NCI-H1048 (cell line): ENCODE measurements at places on chromosomes 16 and 17.

- DNase-seq = no peak
Measured at GRCh38 chr16:89061590-89062380, 31.9 kb upstream of the ACSF3 start.

- no peak for DNase-seq
Measured at GRCh38 chr16:87002717-87003413, 314.3 kb downstream of the C16orf95 start.

DNA sequence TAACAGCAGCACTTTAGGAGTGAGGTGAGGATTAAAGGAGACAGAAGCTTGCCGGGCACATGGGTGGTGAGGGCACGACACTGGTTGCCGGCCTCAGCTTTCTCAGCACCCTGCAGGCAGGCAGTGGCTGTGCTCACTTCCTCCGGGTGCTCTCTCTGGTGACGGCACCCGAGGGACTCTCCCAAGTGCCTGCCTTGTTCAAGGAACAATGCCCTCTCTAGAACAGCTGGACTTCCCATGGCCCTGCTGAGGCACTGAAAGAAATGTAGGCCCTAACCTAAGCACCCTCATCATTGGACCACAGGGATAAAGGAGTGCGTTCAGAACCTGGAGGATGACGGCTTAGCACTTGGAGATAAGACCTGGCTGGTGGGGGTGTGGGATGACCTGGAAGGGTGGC lies 72.7 kb downstream of the N4BP1 start:
- DNase-seq = no peak

DNA sequence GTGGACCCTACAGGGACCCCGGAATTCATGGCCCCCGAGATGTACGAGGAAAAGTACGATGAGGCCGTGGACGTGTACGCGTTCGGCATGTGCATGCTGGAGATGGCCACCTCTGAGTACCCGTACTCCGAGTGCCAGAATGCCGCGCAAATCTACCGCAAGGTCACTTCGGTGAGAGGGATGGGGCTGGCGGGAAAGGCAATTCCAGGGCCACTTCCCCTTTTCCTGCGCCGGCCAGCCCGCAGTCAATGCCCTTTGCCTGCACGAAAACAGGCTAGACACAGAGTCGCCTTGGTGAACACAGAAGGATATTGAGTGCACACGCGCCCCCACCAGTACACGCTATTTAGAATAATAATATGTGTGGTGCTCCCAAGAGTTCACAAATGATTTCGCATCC lies 4.0 kb downstream of the WNK4 start:
- no peak for DNase-seq

DNA sequence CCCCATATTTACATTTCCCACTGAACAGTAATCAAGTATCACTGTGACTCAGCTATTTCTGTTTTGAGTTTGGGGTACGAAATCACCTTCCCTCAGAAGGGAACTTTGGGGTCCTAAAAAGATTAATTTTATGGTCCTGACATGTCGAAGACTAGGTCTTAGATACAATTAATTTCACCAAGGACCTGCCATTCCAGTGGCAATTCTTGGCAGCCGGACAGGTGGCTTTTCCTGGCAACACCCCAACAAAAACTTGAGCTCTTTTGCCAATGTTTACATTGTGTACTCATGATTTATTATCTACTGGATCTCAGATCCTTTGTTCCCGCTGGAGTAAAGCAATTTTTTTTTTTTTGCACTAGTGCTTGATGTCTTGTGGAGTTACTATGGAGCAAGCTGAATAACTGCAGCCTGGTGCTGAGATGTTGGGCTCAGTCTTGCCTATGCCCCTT lies 14.4 kb downstream of the SLFN5 start:
- DNase-seq = no peak

- DNase-seq = no peak
Measured at GRCh38 chr16:68356919-68357286, 46.1 kb downstream of the PRMT7 start.

DNA sequence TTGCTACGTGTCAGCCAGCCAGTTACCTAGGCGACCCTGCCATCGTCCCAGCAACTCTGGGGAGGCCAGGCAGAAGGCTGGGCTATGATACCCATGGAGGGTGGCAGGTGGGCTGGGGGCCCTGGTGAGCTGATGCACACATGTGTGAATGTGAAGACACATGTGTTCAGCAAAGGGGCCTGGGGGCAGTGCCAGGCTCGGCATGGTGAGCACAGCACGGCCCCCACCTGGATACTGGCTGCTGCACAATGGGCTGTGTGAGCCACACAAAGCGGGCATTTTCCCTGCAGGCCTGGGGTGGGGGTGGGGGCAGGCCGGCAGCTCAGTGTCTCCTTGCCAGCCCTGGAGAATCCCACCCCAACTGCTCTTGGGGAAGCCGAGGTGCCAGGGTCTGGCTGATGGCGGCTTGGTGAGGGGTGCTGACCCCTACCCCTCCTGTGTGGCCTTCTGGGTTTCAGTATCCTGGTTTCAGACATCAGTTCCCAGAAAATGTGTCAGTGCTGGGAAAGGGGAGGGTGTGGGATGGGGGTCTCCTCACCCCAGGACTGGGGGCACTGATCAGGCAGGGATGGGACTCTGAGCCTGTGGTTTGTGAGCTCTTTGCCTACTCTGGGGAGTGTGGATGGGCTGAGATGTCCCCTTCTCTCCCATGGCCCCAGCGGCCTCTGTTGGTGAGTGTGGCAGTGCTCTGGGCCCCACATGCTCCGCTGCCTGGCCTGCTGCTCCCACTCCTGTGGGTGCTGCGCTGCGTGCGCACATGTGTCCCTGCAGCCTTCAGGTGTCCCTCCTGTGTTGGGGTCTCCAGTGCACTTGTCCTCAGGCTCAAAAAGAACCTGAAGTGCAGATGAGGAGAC lies 5.1 kb downstream of the LLGL1 start:
- DNase-seq = no peak

DNA sequence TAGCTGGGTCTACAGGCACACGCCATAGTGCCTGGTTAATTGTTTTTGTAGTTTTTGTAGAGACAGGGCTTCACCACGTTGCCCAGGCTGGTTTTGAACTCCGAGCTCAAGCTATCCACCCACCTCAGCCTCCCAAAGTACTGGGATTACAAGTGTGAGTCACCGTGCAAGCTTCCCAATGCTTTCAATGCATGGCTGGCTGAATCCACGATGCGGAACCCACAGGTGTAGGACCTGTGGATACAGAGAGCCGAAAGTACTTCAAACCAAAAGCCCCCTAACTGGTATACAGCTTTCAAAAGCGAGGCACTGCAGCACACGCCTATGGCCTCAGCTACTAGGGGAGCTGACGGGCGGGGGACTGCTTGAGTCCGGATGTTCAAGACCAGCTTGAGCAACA lies 44.8 kb downstream of the METTL16 start:
- no peak for DNase-seq

DNA sequence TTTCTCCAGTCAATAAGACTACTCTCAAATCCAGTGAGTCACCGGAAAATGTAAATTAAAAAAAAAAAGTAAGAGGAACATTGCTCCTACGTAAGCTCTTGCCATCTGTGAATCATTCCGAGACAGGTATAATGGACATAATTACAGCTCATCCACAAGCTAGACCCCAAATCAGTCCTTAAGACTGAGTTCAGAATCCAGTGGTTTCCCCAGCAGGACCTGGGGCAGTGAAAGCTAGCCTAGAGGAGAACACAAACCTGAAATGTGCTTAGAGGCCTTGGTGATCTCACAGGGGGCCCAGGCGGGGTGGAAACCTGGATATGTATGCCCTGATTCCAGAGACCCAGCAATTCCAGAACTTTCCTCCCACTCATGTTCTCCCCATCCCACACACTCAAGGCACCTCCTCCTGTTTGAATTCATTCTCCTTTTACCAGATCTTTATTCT lies 132.0 kb downstream of the COPRS start:
- no peak for DNase-seq

DNA sequence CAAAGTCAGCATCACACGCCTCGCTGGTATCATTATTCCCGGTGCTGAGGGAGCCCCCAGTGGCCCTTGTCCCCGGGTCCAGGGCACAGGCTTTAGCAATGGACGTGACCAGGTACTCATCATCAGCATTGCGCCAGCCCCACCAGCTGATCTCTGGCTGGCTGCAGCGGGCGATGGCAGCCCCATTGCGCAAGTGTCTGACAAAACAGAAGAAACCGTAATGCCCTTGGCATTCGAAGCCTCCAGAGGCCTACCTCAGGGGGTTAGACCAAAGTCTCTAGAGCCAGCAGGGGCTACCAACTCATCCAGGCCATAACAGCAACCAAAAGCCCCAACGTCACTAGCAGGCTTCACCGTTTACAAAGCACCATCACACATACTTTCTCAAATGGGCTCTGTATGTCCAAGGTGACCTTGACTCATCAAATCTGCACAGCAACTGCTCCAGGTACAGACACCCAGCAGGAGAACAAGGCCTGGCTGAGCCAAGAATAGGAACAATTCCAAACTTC lies 7.3 kb downstream of the MTMR4 start:
- DNase-seq = no peak

DNA sequence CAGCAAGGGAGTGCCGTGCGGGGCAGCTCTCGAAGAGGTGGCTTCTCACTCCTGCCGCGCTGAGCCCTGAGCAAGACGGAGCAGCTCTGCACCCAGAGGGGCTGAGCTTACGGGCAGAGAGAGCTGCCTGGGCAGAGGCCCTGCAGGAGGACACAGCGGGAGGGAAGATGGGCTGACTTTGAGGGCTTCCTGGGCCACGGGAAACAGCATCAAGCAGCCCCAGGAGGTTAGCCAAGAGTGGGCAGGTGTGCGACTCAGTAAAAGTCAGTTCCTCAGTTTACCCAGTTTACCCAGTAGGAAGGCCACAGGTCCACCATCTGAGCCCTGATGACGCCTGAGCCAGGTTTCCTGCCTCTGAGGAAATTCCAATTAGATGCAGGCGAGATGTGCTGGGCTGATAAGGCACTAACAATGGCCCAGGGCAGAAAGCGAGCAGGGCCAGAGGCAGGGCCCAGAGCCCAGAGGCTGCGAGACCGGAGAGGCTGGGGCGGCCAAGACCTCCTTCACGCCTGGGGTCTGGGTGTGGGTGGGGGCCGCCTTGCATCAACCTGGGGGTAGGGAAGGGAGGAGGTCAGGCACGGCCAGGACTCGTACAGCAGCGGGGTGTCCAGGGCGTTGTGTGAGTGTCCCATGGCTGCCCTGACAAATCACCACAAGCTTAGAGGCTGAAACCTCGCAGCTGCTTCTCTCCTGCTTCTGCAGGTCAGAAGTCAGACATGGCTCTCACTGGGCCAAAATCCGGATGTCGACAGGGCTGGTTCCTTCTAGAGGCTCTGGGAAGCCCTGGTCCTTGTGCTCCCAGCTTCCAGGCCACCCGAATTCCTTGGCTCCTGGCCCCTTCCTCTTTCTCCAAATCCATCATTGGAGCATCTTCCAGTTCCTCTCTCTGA lies 32.0 kb upstream of the CIBAR2 start:
- DNase-seq = no peak

DNA sequence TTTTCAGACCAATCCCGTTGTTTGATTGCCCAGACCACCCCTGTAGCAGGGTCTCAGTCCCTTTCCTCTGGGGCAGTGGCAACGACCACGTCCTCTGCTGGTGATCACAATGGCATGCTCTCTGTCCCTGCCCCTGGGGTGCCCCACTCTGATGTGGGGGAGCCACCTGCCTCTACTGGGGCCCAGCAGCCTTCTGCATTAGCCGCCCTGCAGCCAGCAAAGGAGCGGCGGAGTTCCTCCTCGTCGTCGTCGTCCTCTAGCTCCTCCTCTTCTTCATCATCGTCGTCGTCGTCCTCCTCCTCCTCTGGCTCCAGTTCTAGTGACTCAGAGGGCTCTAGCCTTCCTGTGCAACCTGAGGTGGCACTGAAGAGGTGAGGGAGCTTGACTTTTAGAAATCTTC lies 9.2 kb downstream of the ELOB start:
- no peak for DNase-seq

DNA sequence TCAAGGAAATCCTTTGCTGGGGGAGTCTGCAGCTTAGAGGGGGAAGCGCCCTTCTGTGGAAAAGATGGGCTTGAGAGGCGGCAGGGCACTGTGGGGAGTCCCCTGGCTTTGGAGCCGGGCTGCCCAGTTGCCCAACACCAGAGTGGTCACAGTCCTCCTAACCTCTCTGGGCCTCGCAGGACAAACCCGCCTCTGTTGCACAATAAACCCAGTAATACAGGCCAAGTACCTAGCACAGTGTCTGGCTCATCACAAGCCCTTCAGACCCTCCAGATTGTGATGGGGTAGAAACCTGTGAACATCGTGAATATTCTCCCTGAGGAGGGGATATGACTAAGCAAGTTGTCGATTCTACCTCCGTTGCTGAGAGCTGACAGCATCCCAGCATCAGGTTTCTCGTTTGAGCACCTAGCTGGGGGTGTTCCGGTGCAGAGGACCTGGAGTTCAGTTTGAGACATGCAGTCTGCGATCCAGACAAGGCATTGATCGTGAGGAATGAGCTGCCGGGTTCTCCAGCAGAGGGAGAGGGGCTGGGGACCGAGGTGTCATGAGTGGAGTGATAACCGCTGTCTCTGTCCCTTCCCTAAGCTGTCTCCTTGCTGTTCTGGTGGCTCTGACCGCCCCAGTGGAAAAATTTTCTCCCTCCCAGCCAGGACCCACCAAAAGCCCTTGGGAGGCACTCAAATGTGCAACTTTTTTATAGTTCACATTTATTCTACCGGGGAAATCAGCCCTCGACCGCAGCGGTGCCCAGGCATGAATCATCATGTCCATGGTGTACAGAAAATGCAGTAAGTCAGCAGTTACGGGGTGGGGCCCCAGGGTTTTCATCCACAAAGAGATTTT lies 161.9 kb downstream of the WSCD1 start:
- no peak for DNase-seq

DNA sequence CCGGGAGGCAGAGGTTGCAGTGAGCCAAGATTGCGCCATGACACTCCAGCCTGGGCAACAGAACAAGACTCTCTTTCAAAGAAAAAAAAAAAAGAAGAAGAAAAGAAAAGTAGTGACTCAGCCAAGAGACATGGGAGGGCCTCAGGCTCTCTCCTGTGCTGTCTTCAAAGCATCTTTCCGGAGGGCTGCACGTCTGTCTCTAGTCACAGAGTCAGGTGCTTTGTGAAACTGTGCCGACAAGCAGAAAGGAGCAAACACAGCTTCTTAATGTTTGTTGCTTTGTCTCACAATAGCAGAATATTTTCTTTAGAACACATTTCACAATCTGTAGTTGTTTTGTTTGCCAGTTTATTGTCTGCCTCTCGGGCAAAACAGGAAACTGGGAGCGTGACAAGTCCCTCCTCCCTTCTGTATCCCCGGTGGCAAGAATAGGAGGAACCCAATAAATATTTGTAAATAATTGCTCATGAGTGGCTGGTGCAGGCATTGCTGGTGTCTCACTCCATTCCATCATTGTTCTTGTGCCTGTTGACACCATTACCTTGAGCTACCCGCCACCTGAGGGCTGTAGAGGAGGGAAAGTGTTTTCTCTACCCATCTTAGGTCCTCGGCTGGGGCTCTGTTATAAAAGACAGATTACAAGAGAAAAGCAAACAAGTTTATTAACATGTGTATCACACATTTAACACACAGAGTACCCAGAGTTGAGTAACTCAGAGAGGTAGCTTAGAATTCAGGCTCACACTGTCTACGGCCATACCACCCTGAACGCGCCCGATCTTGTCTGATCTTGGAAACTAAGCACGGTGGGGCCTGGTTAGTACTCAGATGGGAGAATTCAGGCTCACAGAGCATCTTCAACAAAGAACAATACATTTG lies 5.5 kb downstream of the GAST start:
- no peak for DNase-seq
